Metanephros (tissue), 2 donors: ENCODE measurements at places on chromosomes 2 and 18. TPM values are rescaled to one million over a fixed set of nuclear protein-coding genes. Genes with fewer than 3 reads are reported as not detected.

CTNNA2 gene
- total RNA-seq = 2.3 TPM

RAX gene
- total RNA-seq = not detected

HAAO gene
- total RNA-seq = 32.6 TPM

DBI gene
- total RNA-seq = 125 TPM

EHD3 gene
- 26.4 TPM for total RNA-seq

LIPG gene
- 32.1 TPM for total RNA-seq

MGAT4A gene
- 24.2 TPM for total RNA-seq

SLC16A14 gene
- 10.1 TPM for total RNA-seq

LCT gene
- total RNA-seq = 0.06 TPM

APLF gene
- 7.3 TPM for total RNA-seq

ALK gene
- 0.29 TPM for total RNA-seq

EPHA4 gene
- total RNA-seq = 74.2 TPM

CPLX4 gene
- not detected for total RNA-seq

MAPRE3 gene
- 7.0 TPM for total RNA-seq
